ENCODE measurements at places on chromosomes 13 and 19.

- DNase-seq = no peak
Observed at GRCh38 chr13:96544957-96545356, 449.3 kb downstream of the OXGR1 start.

DNA sequence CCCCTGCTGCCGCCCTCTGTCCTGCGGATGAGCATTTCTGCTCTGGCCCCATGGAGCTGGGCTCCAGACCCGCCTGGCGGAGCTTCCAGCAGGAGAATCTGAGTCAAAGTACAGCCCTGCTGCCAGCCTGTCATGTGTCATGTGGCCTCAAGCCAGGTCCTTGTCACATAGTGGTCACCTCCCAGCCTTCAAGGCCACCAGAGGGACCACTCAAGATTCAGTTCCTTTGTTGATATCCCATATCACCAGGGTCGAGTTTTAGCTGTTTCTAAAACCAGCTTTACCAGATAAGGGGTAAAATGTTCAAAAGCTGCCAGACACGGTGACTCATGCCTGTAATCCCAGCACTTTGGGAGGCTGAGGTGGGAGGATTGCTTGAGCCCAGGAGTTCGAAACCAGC is 13.4 kb downstream of the THOP1 start:
- no peak for DNase-seq

- DNase-seq = no peak
Observed at GRCh38 chr19:3698974-3699740, 1.1 kb downstream of the PIP5K1C start.

- DNase-seq = no peak
Observed at GRCh38 chr19:14476673-14477401, 1.7 kb upstream of the PTGER1 start.

DNA sequence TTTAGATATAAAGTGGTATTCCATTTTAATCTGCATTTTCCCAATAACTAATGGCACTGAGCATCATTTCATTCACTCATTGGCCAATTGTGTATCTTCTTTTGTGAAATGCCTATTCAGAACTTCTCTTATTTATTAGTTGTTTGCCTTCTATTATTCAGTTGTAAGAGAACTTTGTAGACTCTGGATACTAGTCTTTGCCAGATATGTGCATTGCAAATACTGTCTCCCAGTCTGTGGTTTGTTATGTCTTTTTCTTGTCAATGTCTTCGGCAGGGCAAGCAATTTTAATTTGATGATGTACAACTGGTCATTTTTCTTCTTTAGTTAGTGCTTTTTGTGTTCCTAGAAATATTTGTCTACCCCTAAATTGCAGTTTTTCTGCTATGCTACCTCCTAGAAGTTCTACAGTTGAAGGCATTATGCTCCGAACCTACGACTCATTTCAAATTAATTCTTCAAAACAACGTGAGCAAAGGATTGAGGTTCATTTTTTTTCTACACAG is 115.9 kb downstream of the TSHZ3 start:
- DNase-seq = no peak

GRCh38 chr19:50162988-50163387 is at the start of gene IZUMO2:
IZUMO2 (minus strand) TSS chr19:50163281; CDS start chr19:50163194, 87 bp downstream.
- no peak for DNase-seq

GRCh38 chr13:27440408-27440807 is 10.0 kb downstream of the MTIF3 start:
- no peak for DNase-seq

DNA sequence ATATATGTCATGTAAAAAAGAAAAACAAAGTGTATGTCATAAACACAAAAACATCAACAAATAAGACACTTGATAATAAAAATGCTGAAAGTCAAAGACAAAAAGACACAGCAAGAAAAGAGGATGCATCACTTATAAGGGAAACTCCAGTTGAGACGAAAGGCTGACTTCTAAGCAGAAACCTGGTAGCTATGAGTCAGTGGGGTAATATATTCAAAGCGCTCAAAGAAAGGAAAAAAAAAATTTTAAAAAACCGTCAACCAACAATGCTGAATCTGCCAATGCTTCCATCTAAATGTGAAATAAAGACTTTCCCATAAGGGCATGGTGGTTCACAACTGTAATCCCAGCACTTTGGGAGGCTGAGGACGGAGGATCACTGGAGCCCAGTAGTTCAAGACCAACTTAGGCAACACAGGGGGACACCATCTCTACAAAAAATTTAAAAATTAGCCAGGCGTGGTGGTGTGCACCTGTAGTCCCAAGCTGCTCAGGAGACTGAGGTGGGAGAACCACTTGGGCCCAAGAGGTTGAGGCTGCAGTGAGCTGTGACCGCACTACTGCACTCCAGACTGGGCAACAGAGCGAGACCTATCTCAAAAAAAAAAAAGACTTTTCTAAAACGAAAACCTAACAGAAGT is 24.0 kb downstream of the USP12 start:
- no peak for DNase-seq

DNA sequence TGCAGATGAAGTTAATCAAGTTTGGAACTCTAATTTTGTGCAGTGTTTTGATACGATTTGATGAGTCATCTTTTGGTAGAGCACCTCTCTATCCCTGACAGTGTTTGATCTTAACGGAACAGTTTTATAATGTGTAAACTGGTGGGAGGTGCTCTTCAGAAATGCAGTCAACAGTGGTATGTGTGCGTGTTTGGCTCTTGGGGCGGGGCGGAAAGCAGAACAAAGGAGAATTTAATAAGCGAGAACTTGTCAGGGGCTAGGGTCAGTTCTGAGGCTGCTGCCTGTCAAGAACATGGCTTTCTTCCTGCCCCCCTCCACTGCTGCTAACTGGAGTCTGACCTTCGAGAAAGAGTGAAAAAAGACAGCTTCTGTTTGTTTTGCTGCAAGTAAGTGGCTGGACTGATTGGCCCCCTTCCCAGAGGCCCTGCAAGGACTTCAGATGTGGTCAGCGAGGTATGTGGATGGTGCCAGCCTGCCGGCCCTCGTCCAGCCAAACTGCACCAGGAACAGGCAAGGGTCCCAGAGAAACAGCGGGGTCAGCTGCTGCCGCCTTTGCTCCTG is 40.8 kb downstream of the BBC3 start:
- no peak for DNase-seq

GRCh38 chr19:11848200-11848593 is 329 bp upstream of the ZNF439 start:
- no peak for DNase-seq

DNA sequence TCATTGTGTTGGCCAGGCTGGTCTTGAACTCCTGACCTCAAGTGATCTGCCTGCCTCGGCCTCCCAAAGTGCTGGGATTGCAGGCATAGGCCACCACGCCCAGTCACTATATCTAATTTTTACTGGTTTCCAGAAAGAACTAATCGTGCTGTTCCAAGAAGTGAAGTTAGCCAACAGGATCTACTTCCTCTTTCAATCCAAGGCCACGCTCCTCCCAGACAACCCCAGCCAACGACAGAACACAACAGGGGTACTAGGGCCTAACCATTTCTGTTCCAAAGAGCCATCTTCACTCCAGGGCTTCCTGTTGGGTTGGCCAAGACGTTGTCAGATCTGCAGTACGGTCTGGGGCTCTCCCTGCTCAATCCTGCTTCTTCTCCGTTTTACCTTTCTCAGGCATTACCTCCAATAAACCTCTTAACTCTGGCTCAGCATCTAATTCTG is 7.0 kb upstream of the LSM14A start:
- no peak for DNase-seq

DNA sequence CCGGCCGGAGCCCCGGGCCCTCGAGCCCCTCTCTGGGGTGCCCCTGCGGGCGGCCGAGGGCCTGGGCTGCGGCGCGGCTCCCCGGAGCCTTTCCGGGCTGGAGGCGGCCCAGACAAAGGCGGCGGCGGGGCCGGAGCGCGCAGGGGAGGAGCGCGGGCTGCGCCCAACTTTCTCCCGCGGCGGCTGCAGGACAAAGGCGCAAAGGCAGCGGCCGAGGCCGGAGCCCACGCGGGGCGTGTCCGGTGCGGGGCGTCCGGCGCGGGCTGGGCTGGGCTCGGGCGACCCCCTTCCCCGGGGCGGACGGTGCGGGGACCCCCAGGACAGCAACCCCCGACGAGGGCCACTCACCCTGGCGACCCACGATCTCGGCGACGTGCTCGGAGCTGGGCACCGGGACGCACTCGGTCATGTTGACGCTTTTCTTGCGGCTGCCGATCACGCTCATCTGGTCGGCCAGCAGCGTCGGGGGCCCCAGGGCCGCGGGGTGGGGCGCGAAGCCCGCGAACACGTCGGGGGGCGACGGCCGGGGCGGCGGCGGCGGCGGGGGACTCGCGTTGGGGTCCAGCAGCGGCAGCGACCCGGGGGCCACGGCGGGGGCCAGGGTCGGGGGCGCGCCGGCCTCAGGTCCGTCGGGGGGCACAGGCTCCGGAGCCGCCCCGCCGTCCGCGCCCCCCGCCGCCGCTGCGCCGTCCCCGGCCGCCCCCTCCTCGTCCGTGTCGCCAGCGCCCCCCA is 843 bp downstream of the MEX3D start:
- no peak for DNase-seq

- no peak for DNase-seq
Observed at GRCh38 chr13:74084375-74084935, 49.7 kb downstream of the KLF12 start.

DNA sequence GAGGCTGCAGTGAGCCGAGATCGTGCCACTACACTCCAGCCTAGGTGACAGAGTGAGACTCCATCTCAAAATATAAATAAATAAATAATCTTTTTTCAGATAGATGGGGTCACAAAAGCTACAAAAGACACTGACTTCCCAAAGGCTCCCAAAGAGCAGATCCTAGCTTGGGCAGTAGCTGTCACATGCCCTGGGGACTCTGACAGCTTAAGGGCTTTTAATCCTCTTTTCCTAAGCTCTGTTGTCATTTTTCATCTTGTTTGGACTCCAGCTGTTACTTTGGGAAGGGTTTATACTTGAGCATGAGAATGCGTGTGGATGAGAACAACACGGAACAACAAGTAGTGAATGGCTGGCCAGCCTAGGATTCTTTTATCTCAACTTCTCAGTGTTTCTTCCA is 231.7 kb downstream of the MZT1 start:
- no peak for DNase-seq

DNA sequence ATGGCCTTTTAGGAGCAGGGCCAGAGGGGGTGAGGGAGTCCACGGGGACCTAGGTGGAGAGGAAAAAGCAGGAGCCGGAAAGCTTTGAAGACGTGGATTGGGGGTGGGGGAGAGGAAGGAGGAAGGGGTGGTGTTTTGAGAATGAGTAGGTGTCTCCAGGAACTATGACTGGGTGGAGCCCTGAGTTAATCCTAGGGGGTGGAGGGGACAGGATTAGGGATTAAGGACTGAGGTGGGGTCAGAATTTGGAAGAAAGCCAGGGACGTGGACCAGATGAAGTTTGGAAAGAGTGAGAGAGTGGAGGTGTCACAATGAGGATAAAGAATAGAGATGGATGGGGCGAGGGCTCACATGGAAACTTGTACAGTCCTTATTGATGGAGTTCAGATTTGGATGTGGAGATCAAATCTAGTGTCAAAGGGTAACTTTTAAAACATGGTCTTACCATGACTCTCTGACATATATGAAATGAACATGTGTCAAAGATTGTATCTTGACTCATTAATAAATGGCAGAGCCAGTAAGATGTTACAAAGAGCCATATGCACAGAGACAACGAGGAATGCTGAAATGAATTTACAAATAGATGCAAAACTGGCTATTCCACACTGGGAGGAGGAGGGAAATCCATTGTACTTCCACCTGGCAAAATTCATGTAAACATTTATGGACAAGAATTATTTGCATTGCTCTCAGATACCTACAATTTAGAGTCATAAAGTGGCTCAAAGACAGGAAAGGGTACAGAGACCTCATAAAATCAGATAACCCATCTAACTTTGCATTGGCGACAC is 1.7 kb upstream of the KLK13 start:
- DNase-seq = no peak

GRCh38 chr19:18300930-18301717 is 19.7 kb upstream of the JUND start:
- DNase-seq = no peak

GRCh38 chr19:47882890-47883289 is 3.2 kb downstream of the SULT2A1 start:
- DNase-seq = no peak

DNA sequence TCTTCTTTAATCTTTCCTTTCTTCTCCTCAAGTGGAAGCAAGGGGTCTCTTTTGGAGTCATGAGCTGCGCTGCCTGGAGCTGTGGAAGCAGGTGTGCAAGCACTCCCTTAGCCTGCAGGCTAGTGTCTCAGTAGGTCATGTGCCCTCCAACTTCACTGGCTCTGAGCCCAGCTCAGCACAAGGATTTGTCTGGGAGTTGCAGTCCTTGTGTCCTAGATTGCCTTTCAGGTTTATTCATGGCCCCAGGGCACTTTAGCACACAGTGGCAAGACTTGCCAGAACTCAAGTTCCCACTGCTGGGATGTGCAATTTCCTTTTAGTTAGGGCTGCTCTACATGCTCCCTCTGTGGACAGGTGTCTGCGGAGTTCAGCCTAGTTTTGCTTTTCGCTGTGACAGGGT is 211.7 kb downstream of the LIG4 start:
- DNase-seq = peak; percentile 61

DNA sequence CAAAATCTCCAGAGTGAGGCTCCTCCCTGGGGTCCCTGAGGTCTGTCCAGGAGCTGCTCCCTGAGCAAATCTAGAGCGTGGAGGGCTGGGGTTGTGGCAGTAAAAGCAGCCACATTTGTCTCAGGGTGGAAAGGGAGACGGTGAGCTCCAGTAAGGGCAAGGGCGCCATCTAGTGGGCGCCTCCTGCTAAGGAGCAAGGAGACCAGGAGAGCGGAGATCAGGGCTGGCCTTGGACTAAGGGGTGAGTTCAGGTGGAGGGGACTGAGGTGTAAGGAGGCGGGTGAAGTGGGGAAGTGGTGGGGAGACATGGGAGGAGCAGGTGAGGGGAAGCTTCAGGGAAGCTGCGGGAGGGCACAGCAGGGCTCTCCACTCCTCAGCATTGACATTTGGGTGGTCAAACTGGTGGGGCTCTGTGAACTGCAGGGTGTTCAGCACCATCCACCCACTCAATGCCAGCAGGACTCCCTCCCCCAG is 5.3 kb upstream of the CEACAM21 start:
- peak; percentile 46 for DNase-seq

GRCh38 chr19:34837262-34837661 is 64.2 kb upstream of the ZNF599 start:
- DNase-seq = no peak

DNA sequence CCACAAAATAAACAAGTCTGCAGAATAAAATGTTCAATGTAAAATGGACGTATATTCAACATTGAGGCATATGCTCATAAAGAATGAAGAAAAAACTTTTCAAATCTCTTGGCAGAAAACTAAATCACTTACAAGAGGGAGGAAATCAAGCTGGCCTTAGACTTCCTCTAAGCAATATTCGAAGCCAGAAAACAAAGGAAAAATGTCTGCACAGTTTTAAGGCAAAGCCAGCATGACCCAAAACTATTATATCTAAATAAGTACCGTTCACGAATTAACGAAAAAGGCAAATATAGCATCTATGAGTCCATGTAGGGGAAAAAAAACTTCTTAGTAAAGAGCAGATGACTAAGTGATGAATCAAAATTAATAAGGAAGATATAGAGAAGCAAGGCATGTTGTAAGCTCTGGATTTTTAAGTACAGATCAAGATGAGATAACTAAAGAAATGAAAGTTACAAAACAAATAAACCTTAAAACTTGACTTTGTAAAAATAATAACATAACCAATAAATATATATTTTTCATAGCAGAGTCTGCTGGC is 101.3 kb downstream of the KCNRG start:
- no peak for DNase-seq

GRCh38 chr19:347946-348861 is 3.6 kb upstream of the MIER2 start:
- DNase-seq = no peak

- DNase-seq = no peak
Observed at GRCh38 chr13:31947105-31947504, 84.5 kb upstream of the FRY start.
